ENCODE measurements at places on chromosomes 12 and 14.

- DNase-seq = no peak
These were observed 111.5 kb downstream of the PAX9 start for GRCh38 chr14:36773136-36773540.

DNA sequence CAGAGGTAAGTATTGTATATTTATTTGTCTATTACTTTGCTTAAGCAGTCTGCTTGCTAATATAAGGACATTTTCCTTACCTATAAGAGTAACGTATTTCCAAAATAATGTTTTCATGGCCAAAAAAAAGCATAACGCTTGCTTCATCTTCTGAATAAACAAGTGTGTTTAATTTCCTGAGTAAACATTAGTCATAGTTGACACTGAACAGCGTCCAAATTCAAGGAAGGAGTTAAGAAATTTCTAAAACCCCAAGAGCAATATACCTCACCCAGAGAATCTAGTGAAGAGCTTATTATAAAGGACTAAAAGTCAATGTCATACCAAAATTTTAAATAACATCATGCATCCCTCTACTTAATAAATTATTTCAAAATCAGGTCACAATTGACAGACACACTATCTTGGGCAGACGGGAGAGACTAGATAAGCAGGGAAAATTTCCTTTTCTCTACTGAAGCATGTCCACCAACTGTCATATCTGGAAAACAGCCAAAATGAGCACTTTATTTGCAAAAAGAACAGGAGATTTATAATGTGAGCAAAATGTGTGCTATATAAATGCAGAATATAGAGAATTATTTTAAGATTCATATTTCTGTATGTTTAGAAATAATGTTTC is 25.1 kb downstream of the ANKS1B start:
- no peak for DNase-seq

GRCh38 chr12:46711756-46712155 is 114.0 kb downstream of the SLC38A4 start:
- DNase-seq = no peak

DNA sequence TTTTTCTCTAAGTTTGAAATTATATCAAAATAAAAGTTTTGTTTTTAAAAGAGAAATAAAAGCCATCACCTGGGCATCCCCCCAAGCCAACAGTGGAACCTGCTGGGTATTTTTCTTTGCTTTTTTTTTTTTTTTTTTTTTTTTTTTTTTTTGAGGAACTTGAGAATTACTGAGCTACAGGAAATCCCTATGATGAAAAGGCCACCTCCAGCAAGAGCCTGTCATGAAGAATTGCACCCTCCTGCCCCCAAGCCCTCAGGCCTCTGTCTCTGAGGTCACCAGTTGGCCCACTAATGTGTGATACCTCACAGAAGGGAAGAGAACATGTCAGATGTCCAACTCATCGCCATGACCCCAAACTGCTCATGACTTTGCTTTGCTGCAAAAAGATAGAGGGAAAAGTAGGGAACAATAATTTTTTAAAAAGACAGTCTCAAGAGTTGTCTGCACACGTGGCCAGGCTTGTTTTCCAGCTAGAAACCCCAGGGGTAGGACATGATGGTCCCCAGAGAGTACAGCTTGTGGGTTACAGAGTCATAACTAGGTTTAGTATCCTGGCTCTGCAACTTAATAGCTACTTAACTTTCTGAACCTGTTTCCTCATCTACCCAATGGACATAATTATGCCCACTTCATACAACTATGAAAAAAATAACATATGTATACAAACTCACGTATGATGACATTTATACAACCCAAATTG is 124.3 kb upstream of the EGLN3 start:
- DNase-seq = no peak

- no peak for DNase-seq
These were observed 172.5 kb upstream of the FOXN3 start for GRCh38 chr14:89589400-89590118.

- DNase-seq = peak; percentile 58
These were observed 11.9 kb downstream of the VRTN start for GRCh38 chr14:74360163-74360562.

DNA sequence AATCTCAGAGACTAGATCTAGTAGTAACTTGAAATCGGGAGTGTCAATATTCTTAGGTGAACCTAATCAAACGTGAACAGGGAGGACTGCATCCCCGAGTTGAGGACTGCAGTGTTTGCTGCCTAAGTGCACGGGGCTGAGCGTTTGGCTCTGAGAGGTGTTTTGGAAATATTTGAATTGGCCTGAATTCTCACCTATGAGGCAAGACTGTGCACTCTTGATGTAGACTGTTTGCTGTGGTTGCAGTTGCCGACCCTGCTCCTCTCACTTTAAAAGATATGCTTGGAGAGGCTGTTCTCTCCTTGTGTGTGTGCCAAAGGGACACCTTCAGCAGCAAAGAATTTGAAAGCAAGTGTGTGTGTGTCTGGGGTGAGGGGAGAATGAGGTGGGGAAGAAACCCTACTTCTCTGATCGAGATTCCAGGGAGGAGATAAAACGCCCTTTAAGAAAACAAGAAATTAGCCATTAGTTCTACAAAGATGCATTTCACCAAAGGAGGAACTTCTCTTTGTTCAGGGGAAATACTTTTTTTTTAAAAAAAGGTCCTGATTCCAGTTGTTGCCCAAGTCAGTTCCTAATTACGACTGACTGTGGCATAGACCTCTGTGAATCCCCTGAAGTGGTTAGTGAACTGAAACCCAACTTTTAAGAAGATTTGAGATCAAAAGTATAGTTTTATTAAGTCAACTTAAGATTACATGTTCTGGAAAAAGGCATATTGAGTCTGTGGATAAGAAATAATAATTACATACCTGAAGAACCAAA is 106.6 kb downstream of the DYRK2 start:
- DNase-seq = no peak

DNA sequence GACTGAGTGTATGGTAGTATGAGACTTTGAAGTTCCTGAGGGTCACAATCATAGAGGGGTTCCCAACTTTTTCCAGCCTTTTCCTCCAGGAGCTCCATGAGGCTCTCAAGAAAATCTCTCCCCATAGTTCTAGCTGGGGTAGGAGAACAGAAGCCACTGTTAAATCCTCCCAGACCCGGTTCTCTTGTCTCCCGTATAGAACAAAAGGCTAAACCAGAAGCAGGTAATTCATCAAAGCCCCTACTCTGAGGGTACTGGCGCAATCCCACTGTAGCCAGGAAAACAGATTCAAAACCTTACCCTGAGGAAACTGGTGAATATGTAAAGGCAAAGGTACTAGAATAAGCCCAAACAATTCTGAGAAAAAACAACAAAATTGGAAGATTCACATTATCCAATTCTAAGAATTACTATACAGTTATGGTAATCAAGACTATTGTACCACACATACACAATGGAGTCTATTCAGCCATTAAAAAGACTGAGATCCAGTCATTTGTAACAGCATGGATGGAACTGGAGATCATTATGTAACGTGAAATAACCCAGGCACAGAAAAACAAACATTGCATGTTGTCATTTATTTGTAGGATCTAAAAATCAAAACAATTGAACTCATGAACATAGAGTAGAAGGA is 20.5 kb downstream of the OR8S1 start:
- DNase-seq = no peak

DNA sequence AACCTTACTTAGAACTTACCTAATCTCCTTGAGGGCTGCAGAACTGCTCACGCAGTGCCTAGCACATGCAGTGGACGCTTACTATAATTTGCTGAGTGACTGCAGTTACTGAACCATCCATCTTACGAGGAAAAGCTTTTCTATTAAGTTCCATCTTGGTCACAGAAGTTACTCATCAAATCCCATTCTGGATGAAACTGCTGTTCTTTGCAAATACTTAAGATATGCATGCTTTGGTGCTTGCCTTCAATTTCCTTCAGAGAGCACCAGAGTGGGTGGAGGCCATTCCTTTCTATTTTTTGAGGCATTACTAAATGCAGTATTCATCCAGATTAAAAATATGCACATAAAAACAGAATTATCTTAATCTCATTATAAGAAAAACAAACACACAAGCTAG is 17.7 kb upstream of the PELI2 start:
- no peak for DNase-seq

DNA sequence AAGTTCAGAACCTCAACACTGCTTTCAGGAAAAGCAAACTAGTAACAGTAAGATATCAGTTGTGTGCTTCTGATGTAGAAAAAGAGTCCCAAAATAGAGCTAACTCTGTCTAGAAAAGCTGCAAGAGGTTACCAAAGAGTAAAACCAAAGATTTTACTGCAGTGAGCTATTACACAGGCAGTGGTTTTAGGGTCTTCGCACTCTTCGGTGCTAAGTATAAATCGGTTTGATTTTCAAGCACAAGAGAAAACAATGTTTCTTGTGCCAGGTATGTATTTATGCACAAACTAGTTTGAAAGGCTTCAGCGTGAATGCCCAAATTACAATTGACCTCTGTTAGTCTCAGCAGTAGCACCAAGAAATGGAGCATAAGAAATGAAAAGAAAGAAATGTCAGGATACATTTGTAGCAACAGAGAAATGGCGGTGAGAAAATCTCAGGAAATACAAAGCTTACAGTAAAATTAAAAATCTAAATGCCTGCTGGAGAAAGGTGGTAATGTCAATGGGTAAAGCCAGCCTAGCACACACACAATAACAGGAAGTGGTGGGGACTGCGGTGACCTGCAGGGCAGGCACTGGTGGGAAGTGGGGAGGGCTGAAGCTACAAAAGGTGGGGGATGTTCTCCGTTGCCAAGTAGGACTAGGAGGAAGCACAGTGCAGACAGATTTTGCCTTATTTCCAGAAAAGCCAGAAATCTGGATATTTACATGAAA is 18.0 kb upstream of the DYRK2 start:
- no peak for DNase-seq

DNA sequence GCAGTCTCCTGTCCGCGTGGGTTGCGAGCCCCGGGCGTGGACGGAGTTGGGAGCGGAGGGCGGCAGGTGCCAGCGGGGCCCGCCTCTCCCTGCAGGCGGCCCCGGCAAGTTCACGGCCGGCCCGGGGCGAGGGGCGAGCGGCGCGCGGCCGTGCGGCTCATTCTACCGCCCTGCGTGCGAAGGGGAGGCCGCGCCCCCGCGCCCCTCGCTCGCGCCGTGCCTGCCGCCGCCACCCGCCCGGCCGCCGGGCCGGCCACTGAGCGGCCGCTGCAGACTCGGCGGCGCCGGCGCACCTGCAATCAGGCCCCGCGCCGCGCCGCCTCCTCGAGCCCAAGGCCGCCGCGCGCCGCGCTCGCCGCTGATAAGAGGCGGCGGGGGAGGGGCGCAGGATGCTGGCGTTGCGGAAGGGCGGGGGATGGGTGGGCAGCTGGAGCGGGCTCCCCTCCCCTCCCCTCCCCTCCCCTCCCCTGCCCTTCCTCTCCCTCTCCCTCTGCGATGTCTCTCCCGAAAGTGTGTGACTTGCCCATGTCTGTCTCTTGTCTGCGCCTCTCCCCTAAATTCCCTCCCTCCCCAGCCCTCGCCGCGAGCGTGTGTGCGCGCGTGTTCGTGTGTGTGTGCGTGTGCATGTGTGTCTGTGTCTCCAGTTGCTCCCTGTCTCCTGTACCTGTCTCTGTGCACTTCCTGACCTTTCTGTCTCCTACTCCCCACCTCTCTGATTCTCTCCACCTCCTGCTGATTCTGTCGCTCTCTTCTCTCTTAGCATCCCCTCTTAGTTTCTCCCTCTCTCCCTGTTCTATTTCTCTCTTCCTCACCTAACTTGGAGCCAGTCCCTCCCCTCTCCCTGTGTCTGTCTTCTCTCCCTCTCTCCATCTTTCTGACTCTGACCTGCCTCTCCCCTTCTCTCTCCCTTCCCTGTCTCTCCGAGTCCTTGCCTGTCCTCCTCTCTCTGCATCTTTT is 768.1 kb upstream of the TBX3 start:
- no peak for DNase-seq

- no peak for DNase-seq
These were observed 185.8 kb downstream of the STXBP6 start for GRCh38 chr14:24863968-24864684.

- no peak for DNase-seq
These were observed 24.3 kb downstream of the CMA1 start for GRCh38 chr14:24483604-24484252.

- no peak for DNase-seq
These were observed 62.2 kb downstream of the NRXN3 start for GRCh38 chr14:78232231-78233000.

DNA sequence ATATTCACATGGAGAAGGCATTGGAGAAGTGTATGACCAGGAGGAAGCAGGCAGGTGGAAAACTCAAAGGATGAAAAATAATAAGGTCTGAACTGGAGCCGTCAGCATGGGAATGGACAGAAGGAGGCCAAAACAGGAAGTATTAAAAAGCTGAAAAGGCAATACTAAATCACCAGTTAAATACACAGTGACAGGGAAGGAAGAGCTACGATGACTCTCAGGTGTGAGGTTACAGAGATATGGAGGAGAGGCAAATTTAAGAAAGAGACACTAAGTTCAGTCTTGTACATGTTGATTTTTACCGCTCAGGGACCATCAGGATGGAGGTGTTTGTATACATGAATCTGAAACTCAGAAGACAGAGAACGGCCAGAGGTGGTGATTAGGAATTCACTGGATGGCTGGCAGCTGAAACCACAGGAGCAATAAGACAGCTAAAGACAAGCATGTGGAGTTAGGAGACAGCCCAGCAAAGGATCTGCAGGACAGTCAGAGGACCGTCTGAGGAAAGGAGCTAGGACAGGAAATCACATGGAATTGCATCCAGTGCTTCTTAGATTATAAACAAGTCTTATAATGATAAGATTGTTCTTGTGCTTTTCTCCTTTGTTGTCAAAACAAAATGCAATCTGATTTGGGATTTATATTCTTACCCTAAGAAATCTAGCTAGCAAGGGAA is 33.9 kb upstream of the CDKN3 start:
- no peak for DNase-seq

DNA sequence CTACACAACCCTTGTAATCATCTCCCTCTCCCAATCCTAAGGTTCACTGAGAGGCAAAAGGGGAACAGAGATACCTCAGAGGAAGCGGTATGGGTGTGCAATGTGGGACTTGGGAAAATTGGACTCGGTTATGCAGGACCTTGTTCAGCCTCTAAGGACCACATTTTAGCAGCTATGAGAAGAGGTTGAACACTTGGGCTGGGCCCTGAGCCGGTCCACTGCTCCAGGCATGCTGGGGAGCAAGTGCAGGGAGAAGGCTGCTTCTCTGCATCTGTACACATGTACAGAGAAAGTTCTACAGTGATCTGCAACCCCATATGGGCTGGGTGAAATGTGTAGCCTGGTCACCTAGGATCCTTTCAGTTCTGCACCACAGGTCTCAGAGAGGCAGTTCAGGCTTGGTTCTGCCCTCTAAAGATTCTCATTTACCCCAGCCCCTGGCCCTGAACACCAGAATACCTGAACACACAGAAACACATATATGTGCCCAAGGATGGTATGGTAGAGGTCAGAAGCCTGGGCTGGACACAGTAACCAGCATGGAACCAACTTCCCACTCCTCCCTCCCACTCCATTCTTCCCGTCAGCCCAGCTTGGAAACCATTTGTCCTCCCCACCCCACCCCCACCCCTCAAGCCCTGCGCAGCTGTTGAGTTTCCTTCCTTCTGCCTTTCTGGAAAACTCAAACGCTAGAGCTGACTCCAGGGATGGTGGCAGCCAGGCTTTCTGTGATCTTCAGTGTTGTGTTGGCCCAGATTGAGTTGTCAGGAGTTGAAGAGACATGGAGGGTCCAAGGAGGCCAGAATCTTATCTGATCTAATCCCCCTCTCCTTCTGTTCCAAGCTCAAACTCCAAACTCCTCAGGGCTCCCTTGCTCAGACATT is 10.4 kb downstream of the HOXC5 start:
- DNase-seq = no peak
